ENCODE measurements at places on chromosomes 4 and X.

GRCh38 chrX:105723966-105724735, 98.2 kb upstream of the NRK start:
- DNase-seq = no peak

DNA sequence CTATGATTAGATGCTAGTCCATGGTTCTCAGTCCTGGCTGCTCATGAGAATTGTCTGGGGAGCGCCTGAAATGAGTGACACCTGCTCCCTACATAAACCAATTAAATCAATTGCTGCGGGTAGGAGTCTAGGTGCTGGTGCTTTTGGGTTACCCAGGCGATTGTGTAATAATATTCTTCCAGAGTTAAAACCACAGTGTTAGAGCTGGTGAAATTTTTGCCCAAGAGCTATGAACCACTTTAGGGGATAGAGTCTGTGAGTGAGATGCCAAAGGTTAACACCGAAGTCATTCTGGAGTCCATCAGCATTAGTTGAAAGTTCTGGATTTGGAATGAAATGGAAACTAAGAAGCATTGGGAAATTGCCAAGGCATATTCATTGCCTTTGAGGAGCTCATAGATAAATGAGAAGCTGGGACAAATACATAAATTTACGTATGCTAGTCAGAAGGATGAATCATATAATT, 15.3 kb downstream of the PDK3 start:
- no peak for DNase-seq

GRCh38 chr4:5746829-5747737, 36.1 kb downstream of the EVC start:
- DNase-seq = no peak

DNA sequence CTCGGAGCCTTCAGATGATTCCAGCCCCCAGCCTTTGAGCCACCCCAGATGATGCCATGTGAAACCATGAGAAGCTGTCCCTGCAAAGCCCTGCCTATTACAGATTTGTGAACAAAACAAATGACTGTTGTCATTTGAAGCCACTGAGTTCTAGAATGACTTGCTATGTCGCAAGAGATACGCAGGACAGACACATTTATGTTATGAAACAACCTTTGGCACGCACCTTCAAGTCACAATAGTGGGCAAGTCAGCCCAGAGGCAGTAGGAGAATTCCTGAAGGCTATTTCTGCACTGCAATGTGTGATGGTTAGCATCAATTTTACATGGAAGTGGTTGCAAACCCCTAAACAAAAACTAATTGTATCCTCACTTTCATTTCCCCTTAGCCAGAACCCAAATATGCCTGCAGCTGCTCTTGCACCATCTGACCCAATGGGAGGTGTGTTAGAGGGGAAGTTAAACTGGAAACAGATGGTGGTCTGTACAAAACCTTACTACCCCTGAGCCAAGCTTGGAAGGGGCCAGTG, 174.4 kb upstream of the ATP6AP2 start:
- DNase-seq = no peak

DNA sequence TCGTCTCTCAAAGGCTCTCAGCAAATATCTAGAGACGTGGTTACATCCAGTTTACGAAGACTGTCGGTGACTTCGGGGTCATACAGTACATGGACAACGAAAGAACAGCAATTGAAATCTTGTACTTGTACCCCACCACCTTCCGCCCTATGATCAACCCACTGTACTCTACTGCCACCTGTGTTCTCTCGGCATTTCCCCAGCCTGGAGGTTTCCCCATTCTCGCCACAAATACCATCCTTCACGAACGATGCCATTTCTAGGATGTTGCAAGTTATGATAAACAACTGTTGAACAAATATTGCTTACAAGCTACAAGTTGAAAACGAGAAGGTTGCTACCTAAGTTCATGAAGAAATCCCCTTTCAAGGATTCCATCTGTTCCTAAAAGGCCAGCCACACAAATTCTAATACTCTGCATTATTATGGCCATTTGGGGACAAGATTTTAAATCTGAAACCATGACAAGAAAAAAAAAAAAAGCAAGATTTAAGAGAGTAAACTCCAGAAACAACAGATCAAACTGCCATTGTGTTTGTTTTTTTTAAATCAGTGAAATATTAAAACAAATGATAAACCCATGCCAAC, 1.6 kb downstream of the APBB2 start:
- peak; percentile 4 for DNase-seq

DNA sequence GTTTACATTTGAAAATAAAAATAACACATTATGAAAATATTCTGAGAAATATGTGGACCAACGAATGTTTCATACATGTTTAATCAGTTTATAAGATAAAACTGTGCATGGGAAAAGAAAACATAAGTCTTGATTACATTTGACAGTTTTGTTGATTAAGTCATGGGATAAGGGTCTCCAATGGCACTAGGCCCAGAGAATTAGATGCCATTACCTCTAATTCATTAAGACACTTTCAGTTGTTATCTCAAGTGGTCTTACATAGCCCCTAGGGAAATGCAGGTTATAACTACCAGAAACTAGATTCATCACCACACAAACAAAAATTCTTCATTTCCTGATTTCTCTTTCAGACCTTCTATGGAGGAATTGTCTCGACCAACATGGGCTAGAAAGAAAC, 300.8 kb downstream of the PCDH7 start:
- no peak for DNase-seq

DNA sequence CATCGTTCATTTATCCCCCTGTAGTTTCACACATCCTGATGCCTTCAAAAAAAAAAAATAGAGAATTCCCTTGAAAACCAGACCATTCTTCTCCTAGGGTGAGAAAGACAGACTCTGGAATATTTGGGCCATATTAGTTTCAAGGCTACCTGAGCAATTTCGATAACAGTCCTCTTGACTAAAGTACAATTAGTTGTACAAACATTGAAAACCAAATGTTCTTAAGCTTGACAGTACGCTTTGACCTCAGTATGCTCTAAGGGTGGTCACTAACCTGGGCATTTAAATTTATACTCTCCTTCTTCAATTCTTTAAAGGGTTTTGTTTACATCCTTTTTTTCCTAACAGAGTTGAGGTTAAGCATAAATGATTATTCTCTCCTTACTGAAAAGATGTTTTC, 364.6 kb upstream of the FTHL17 start:
- DNase-seq = no peak

GRCh38 chr4:80231180-80231579, 33.9 kb downstream of the PRDM8 start:
- DNase-seq = no peak

GRCh38 chrX:135009838-135010237, 12.5 kb downstream of the RTL8B start:
- no peak for DNase-seq

DNA sequence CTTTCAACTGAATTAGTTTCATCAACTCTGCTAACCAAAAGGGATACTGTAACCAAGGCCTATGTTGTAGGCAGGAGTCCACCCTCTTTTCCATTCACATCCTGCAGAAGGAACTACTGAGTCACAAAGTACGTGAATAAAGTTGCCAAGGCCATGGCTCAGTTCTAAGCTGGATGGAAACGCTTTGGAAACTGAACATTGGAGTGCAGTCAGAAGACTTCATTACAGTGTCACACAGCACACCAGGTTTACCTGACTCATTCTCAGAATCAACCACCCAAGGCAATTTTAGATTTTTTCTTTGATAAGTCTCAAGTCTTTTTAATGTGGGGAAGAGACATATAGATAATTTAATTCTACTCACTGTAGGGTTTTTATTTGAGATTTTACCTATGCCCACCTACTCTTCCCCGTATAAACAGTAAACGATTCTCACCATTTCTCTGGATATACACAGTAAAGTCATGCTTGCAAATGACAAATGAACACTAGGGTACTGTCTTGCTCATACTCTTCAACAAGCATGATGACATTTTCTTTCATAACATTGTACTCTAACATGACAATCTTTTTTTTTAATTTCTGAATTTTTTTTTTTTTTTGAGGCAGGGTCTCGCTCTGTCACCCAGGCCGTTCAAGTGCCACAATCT, 58.9 kb upstream of the RBM47 start:
- peak; percentile 22 for DNase-seq

DNA sequence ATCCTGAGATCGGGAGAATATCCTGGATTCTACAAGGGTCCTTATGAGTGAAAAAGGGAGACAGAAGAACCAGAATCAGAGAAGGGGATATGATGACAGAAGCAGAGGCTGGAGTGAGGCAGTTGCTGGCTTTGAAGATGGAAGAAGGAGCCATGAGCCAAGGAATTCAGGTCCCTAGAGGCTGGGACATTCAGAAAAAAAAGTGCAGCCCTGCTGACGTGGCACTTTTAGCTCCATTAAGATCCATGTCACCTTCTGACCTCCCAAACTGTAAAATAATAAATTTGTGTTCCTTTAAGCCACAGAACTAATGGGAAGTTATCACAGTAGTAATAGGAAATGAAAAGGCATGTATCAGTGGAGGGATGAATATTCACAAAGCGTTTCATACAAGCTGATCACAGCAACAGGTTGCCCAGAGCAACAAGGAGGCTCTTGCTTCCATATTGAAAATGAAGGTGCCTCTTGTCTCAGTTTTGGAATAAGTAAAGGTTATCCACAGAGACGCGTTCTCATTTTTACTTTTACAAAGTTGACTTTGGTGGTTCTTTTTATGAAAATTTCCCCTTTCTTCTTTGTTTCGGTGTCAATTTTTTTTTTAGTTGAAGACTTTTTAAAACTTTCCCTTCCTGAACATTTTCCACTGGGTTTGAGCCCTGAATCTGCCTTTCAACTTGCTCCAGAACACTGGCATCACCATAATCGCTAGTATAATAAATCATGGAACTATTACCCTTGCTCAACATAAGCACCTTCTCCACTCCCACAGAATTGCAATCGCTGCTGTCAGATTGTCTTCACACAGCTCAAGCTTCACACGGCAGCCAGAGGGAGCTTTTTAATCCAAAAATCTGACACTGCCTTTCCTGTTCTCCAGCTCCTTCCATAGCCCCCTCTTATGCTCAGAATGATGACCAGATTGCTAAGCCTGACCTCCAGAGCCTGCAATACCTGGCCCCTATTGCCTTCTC, 127.6 kb upstream of the RBPJ start:
- no peak for DNase-seq

DNA sequence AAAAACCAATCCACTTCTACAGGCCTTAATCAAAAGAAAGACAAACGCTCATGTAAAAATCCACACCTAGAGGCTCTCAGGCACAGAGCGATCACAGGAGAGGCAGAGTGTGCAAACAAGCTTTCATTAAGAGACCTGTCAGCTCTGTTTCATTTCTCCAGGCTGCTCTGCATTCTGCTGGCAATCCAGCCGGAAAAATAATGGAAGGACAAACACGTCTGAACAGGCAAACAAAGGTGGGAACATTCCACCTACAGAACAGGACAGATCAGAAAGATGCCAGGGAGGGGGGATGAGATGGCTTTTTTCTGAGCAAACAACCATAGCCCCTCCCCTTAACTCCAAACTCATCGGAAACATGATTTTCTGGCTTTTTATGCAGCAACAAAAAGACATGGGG, 9.7 kb downstream of the SOD3 start:
- DNase-seq = no peak

- DNase-seq = no peak
Observed at GRCh38 chr4:154471032-154471431, 20.6 kb downstream of the DCHS2 start.

DNA sequence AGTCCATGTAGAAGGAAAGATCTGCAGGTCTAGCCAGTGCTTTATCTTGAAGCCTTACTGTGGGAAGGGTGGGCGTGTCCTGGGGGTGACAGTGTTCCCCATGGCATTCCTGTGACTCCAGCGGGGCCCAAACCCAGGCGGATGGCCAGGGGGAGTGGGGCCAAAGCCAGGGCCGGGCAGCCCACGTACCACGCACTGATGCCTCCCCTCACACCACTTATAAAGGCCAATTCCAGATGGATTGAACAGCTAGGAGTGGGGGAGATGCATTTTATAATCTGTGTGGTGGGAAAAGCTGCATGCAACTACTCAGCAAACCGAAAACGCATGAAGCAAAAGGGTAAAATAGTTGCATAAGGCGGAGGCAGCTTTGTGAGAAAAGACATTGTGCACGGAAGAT, 36.4 kb downstream of the NELFA start:
- no peak for DNase-seq
